Aorta (tissue), 5 donors: ENCODE measurements at places on chromosomes 3 and 15. TPM values are rescaled to one million over a fixed set of nuclear protein-coding genes. Genes with fewer than 3 reads are reported as not detected.
A peak's percentile ranks its signal among the peaks of the same experiment; 100 is the strongest.

Gene CCR3
- 0.29 TPM for total RNA-seq

Gene IFT80
- total RNA-seq, result 18.1 TPM

Gene LARP6
- total RNA-seq, result 42.2 TPM

Gene GNL3
- 52.0 TPM for total RNA-seq

Gene CACNA1D
- 7.4 TPM for total RNA-seq

DNA sequence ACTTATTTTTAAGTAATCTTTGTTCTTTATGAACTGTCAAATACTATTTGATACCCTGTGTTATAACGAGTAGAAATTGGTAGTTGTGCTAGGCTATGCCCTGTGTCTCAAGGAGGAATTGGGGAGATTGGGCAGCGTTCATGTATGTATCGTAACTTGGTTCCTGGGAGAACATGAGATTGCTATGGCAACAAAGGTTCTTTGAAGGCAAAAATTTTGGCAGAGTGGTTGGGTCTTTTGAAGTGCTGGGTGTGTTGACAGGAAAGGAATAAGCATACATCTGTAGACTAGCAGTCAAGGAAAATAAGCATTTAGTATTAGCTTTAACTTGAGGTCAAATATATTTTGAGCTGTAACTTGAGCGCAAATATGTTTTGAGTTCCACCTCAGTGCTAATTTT is 45.3 kb downstream of the TCF12 start:
- peaks cover 2% of the 10 kb centered on the region for H3K4me1 ChIP-seq
- no peak for DNase-seq
- H3K27ac ChIP-seq, result no peak overlapping the region
- no peaks in the 10 kb centered on the region for H3K27me3 ChIP-seq

- no peaks in the 10 kb centered on the region for H3K36me3 ChIP-seq
- H3K27me3 ChIP-seq, result no peaks in the 10 kb centered on the region
- DNase-seq, result no peak
- no peak overlapping the region for H3K4me3 ChIP-seq
Observed at GRCh38 chr3:183227586-183227985, 25.5 kb upstream of the B3GNT5 start.

- peaks cover 10% of the 10 kb centered on the region for H3K4me1 ChIP-seq
- no peaks in the 10 kb centered on the region for H3K27me3 ChIP-seq
- no peak for DNase-seq
Observed at GRCh38 chr15:80183886-80184285, 31.1 kb downstream of the FAH start.

- no peaks in the 10 kb centered on the region for H3K36me3 ChIP-seq
- no peak overlapping the region for H3K27ac ChIP-seq
- no peaks in the 10 kb centered on the region for H3K27me3 ChIP-seq
- no peaks in the 10 kb centered on the region for H3K4me1 ChIP-seq
Observed at GRCh38 chr3:52783211-52783555, 5.8 kb downstream of the ITIH1 start.

GRCh38 chr3:73056014-73056844 is 5.2 kb upstream of the EBLN2 start:
- no peaks in the 10 kb centered on the region for H3K4me1 ChIP-seq
- no peak overlapping the region for H3K27ac ChIP-seq
- H3K4me3 ChIP-seq, result no peak overlapping the region
- no peaks in the 10 kb centered on the region for H3K27me3 ChIP-seq
- no peaks in the 10 kb centered on the region for H3K36me3 ChIP-seq

DNA sequence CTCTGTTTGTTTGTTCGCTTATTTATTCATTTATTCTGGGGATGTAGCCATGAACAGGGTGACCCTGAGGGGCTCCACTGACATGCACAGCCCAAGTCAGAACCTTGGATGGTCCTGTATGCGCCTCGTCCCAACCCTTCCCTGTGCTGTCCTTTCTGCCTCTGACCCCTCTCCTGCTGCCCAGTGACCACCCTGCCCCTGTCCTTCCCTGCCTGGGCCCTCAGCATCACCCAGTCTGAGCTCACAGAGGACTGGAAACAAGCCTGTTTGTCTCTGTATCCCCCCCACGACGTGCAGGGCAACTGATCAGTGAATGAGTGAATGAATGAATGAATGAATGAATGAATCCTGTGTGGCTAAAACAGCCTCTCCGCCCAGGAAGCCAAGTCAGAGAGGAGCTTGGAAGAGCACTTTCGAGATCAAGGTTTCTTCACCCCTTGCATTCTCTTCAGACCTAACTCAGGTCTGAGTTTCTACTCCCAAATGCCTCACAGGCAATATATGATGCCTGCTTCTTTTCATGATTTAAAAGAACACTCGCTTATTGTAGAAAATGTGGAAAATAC is 157.7 kb downstream of the SMAD6 start:
- H3K27me3 ChIP-seq, result no peaks in the 10 kb centered on the region
- no peak overlapping the region for H3K27ac ChIP-seq
- H3K4me1 ChIP-seq, result no peaks in the 10 kb centered on the region
- H3K36me3 ChIP-seq, result no peaks in the 10 kb centered on the region
- no peak overlapping the region for H3K4me3 ChIP-seq
- DNase-seq, result no peak

- H3K27me3 ChIP-seq, result no peaks in the 10 kb centered on the region
- DNase-seq, result no peak
- H3K4me1 ChIP-seq, result no peaks in the 10 kb centered on the region
- H3K36me3 ChIP-seq, result no peaks in the 10 kb centered on the region
- no peak overlapping the region for H3K4me3 ChIP-seq
Observed at GRCh38 chr3:110685630-110686029, 386.0 kb upstream of the NECTIN3 start.

DNA sequence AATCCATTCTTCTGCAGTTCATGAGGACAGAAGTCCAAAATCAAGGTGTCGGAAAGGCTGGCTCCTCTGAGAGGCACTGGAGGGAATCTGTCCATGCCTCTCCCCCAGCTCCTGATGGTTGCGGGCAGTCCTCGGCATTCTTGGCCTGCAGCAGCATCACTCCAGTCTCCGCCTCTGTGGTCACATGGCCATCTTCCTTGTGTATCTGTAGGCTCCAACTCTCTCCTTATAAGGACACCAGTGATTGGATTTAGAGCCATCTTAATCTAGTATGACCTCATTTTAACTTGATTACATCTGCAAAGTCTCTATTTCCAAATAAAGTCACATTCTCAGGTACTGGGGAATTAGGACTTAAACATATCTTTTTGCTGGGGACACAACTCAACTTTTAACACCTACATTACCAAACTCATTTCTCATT is 56.0 kb upstream of the FLNB start:
- peak; percentile 94 for DNase-seq
- no peaks in the 10 kb centered on the region for H3K4me1 ChIP-seq
- no peak overlapping the region for H3K4me3 ChIP-seq
- no peaks in the 10 kb centered on the region for H3K27me3 ChIP-seq
- H3K27ac ChIP-seq, result peak overlapping the region; percentile 95

GRCh38 chr15:67066041-67066958 is 898 bp downstream of the SMAD3 start:
- peaks cover 13% of the 10 kb centered on the region for H3K4me1 ChIP-seq
- DNase-seq, result peak; percentile 76
- peak overlapping the region; percentile 94 for H3K4me3 ChIP-seq
- no peaks in the 10 kb centered on the region for H3K36me3 ChIP-seq
- H3K27me3 ChIP-seq, result no peaks in the 10 kb centered on the region

- no peaks in the 10 kb centered on the region for H3K27me3 ChIP-seq
- H3K4me3 ChIP-seq, result no peak overlapping the region
- DNase-seq, result no peak
- no peaks in the 10 kb centered on the region for H3K4me1 ChIP-seq
- no peaks in the 10 kb centered on the region for H3K36me3 ChIP-seq
Observed at GRCh38 chr15:32941823-32942222, 224.0 kb downstream of the GREM1 start.

GRCh38 chr3:143158014-143158988 is 38.7 kb downstream of the CHST2 start:
- H3K4me1 ChIP-seq, result no peaks in the 10 kb centered on the region
- no peak for DNase-seq
- no peaks in the 10 kb centered on the region for H3K36me3 ChIP-seq
- no peak overlapping the region for H3K27ac ChIP-seq

DNA sequence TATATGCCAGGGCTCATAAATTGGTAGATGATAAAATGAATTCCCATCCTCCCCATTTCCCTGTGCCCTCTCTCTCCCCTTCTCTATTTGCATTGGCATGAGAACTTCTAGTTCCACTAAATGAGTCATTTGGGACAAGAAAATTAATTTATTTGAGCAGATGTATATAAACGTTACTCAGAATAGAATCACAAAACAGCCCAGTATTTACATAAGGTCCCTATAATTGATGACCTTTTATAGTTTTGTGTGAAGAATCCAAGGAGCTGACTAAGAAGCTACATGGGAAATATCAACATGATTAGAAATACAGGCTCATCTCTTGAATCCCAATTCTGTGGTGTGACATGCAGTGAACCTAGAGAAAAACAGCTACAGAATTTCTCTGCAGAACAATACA is 617.7 kb upstream of the NR2F2 start:
- peaks cover 4% of the 10 kb centered on the region for H3K4me1 ChIP-seq
- H3K36me3 ChIP-seq, result no peaks in the 10 kb centered on the region
- DNase-seq, result no peak
- no peak overlapping the region for H3K4me3 ChIP-seq
- no peaks in the 10 kb centered on the region for H3K27me3 ChIP-seq
- H3K27ac ChIP-seq, result no peak overlapping the region

DNA sequence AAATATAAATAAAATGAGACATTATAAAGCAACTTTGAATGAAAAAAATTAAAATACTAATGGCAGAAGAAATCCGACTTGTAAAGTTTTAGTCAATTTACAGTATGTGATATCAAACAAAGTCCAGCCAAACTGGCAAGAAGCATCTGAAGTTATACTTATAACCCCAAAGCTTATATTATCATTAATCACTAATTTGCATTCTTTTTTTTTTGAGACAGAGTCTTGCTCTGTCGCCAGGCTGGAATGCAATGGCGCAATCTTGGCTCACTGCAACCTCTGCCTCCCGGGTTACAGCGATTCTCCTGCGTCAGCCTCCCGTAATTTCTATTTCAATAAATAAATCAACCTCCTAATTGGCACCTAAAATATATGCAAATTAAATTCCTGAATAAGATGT is 80.1 kb downstream of the AQR start:
- no peaks in the 10 kb centered on the region for H3K27me3 ChIP-seq
- H3K4me1 ChIP-seq, result no peaks in the 10 kb centered on the region
- H3K36me3 ChIP-seq, result peaks cover 8% of the 10 kb centered on the region
- no peak for DNase-seq
- no peak overlapping the region for H3K4me3 ChIP-seq

DNA sequence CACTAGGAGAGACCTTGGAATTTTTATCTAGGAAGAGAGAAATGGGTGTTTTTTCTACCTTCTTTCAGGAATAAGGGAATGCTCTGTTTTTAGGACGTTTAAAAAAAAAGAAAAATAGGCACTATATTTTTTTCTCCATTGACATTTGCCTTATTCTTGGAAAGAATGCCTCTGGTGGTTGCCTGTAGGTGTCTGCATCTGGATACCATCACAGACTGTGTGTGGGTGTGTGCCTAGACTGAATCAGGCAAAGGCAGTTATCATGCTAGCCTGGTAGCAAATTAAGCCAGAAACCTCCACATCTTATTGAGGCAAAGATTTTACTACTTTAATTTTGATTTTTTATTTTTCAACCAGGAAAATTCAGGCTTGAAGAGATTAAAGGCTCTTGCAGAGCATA is 513.6 kb upstream of the KCNMB2 start:
- no peaks in the 10 kb centered on the region for H3K4me1 ChIP-seq
- no peaks in the 10 kb centered on the region for H3K36me3 ChIP-seq
- H3K27me3 ChIP-seq, result no peaks in the 10 kb centered on the region

- H3K27ac ChIP-seq, result no peak overlapping the region
- no peaks in the 10 kb centered on the region for H3K4me1 ChIP-seq
Observed at GRCh38 chr15:78422571-78423340, 15.3 kb upstream of the IREB2 start.

GRCh38 chr3:127612966-127613365 is 14.8 kb downstream of the MCM2 start:
- no peaks in the 10 kb centered on the region for H3K27me3 ChIP-seq
- no peaks in the 10 kb centered on the region for H3K36me3 ChIP-seq
- no peak overlapping the region for H3K27ac ChIP-seq
- DNase-seq, result no peak
- no peak overlapping the region for H3K4me3 ChIP-seq

- H3K4me1 ChIP-seq, result no peaks in the 10 kb centered on the region
- H3K4me3 ChIP-seq, result no peak overlapping the region
- H3K36me3 ChIP-seq, result no peaks in the 10 kb centered on the region
- H3K27ac ChIP-seq, result no peak overlapping the region
- no peak for DNase-seq
Observed at GRCh38 chr15:93486407-93487117, 397.6 kb upstream of the RGMA start.

DNA sequence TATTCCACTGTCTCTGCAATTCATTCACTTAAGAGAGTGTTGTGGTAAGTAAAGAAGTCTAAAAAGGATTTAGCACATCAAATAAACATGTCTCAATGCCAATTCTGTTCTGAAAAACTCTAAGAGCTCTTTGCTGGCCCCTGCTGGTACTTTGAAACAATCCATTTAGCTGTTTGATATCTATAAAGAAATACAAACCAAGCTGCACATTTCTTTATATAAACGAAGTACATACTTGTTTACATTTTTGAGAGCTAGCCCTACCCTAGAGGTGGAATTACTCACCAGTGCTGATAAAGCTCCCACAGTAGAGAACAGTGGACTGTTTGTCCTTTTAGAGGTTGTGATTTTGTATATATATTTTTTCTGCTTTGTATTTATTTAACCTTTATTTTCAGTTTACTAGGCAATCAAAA is 75.5 kb downstream of the NEDD4 start:
- peaks cover 4% of the 10 kb centered on the region for H3K4me1 ChIP-seq
- DNase-seq, result no peak
- no peak overlapping the region for H3K27ac ChIP-seq
- H3K36me3 ChIP-seq, result no peaks in the 10 kb centered on the region
- no peak overlapping the region for H3K4me3 ChIP-seq

DNA sequence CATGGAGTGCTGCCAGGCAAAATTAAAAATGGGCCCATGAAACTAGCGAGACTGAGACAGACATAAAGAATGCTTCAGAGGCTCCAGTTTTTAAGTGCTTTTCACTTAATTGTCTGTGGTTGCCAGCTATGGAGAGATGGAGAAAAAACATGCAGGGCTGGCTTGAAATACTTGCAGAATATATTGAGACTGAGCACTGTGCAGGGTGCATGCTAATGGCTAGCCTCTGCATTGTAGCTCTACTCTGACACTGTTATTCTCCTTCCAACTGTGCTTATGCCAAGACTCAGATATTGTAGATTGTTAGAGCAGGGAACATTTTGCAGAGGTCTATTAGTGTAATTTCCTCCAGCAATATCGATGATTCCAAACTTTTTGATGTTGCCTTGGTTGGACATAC is 735.0 kb downstream of the PDCD6IP start:
- no peaks in the 10 kb centered on the region for H3K36me3 ChIP-seq
- no peaks in the 10 kb centered on the region for H3K27me3 ChIP-seq
- no peak overlapping the region for H3K4me3 ChIP-seq

GRCh38 chr3:152159328-152159727 is 109.4 kb upstream of the MBNL1 start:
- DNase-seq, result no peak
- H3K4me1 ChIP-seq, result peaks cover 2% of the 10 kb centered on the region
- no peaks in the 10 kb centered on the region for H3K27me3 ChIP-seq
- no peak overlapping the region for H3K27ac ChIP-seq
- no peaks in the 10 kb centered on the region for H3K36me3 ChIP-seq
